Renal cortical epithelial cell (primary cell): ENCODE measurements at places on chromosomes 7 and 10. TPM values are rescaled to one million over a fixed set of nuclear protein-coding genes. Genes with fewer than 3 reads are reported as not detected.

The SPDYE1 gene
- not detected in 2 replicates for total RNA-seq

The ABCB1 gene
- 60.6 and 723 TPM in 2 replicates for total RNA-seq

DNA sequence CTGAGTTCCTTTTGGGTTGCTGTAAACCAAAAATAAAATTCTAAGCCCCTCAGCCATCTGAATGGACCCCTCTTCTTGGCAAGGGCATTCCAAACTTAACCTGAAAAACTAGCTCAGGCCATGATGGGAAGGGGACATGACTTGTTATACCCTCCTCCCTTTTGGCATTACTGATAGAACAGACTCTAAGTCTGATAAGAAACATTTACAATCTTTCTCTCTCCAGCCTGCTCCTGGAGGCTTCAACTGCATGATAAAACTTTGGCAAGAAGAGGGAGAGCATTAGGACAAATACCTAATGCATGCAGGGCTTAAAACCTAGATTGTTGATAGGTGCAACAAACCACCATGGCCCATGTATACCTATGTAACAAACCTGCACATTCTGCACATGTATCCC is 40.9 kb upstream of the ATOH7 start:
- no peak for DNase-seq

DNA sequence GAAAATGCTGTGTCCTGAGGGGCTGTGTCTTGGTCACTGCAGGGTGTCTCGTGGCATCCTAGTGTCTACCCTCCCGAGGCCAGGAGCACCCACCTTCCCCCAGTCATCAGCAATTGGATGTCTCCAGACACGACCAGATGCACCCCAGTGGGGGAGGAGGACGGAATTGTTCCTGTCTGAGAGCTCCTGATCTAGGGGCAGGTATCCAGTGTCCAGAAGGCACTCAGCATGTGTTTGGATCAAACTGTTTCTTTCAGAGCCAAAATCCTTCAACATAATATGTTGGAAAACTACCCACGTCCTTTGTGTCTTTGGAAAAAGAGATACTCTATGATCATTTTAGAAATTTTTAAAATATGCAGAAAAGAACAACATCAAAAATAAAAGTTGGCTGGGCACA is 16.9 kb downstream of the PRKRIP1 start:
- DNase-seq = no peak
